ENCODE measurements at places on chromosomes 1 and 21.

DNA sequence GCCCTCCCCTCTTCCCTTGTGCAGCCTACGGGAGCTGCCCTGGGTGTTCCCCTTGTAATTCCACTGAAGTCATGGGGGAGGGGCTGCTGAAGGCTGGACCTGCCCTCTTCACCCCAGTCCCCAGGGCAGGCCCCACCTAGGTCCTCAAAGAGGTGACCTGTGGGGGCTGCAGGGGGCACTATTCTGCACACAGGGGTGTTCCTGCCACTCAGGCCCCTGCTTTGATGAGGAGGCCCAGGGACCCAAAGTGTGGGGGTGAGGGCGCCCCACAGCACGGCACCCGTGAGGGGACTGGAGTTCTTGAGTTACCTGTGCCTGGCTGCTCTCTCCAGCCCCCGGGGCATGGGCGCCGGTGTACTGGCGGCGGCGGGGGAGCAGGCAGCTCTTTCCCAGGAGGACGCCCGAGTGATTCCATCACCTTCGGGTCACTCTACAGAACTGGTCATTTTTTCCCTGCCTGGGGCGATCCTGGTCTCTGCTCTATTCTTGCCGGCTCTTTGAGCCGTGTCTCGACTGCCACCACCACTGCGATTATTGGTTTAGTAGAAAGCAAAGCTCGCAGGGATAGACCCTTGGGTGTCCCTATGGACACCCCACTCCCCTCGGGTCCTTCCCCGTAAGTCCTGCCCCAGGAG, 6.9 kb upstream of the PRDM16 start:
- no peak for DNase-seq

- DNase-seq = peak; percentile 31
These were observed 1.1 kb downstream of the TOR3A start for GRCh38 chr1:179082999-179083335.

GRCh38 chr1:63653976-63654375, 60.8 kb downstream of the PGM1 start:
- no peak for DNase-seq

- DNase-seq = no peak
These were observed 76.6 kb upstream of the GUCA2A start for GRCh38 chr1:42240966-42241755.

DNA sequence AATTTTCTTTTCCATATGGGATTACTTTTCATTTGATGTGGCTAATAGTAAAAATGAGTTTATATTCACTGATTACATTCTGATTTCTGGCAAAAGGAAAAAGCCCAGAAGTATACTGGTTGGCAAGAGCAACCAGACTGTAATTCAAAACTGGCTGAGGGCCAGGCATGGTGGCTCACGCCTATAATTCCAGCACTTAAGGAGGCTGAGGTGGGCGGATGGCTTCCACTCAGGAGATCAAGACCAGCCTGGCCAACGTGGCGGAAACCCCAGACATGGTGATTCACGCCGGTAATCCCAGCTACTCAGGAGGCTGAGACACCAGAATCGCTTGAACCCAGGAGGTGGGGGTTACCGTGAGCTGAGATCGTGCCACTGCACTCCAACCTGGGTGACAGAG, 14.5 kb downstream of the SYT11 start:
- DNase-seq = no peak

- DNase-seq = no peak
These were observed 33.9 kb downstream of the FAAP20 start for GRCh38 chr1:2160451-2161300.

- peak; percentile 75 for DNase-seq
These were observed 50.2 kb upstream of the TSHB start for GRCh38 chr1:114979278-114979891.

DNA sequence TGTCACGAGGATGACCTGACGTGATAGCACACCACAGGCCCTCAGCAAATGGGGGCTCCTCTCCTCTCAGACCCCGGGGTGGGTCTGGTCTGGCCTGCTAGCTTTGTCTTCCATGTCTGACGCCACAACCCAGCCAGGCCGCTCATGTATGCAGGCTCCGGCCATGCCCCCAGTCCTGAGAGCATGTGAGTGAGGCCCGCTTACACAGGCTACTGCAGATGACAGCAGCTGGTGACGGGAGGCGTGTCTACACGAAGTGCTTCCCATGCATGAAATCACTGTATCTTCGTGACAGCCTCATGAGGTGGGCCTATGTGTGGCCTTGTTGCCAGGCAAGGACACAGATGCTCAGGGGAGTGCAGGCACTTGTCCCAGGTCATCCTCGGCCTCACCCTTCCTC, 16.4 kb downstream of the WNT4 start:
- no peak for DNase-seq

- no peak for DNase-seq
These were observed 46.5 kb upstream of the LRRN2 start for GRCh38 chr1:204731985-204732575.

DNA sequence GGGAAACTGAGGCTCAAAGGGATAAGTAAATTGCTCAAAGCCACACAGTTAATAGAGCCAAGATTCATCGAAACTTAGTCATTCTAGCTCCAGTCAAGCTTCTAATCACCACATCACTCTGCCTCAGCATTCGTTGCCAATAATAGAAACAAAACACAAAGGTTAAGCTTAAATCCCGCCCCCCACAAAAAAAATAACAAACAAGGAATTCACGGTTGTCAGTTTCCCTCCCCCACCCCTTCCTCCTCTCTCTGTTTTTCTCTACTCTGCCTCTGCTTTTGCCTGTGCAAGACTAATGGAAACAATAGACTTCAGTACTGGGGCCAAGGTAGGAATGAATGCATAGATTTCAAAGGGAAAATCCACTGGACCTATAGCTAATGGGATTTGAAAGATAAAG, 70.7 kb upstream of the ZNF644 start:
- DNase-seq = no peak

GRCh38 chr1:177077734-177078499, 86.6 kb downstream of the ASTN1 start:
- no peak for DNase-seq

DNA sequence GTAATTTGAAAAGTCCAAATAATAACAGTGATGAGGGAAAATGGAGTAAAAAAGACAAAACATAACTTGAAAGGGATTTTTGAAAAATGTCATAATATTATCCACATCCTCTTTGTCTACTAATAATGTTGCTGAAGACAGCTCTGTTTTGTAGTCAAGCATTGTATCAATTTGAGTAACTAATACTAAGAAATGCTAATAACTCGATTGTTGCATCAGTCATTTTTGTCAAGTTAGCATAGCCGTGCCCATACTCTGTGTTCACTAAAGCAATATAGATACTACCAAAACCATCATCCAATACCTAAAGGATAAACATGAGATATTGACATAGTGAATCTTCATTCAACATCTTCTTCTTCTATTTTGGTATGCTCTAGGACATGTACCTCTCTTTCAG, 17.3 kb downstream of the PDC start:
- no peak for DNase-seq

GRCh38 chr1:182029002-182029378, 32.5 kb downstream of the ZNF648 start:
- peak; percentile 3 for DNase-seq

GRCh38 chr1:230892018-230892491, 23.7 kb upstream of the C1orf198 start:
- no peak for DNase-seq

GRCh38 chr1:65817891-65818290, 25.2 kb downstream of the PDE4B start:
- no peak for DNase-seq

- DNase-seq = no peak
These were observed 133.4 kb upstream of the LYPLAL1 start for GRCh38 chr1:219040291-219040690.

GRCh38 chr1:111219557-111220286, 7.8 kb upstream of the CHI3L2 start:
- no peak for DNase-seq

GRCh38 chr1:9746211-9746610, 77.6 kb downstream of the CLSTN1 start:
- no peak for DNase-seq

GRCh38 chr1:231871878-231872277, 245.3 kb downstream of the DISC1 start:
- DNase-seq = no peak

DNA sequence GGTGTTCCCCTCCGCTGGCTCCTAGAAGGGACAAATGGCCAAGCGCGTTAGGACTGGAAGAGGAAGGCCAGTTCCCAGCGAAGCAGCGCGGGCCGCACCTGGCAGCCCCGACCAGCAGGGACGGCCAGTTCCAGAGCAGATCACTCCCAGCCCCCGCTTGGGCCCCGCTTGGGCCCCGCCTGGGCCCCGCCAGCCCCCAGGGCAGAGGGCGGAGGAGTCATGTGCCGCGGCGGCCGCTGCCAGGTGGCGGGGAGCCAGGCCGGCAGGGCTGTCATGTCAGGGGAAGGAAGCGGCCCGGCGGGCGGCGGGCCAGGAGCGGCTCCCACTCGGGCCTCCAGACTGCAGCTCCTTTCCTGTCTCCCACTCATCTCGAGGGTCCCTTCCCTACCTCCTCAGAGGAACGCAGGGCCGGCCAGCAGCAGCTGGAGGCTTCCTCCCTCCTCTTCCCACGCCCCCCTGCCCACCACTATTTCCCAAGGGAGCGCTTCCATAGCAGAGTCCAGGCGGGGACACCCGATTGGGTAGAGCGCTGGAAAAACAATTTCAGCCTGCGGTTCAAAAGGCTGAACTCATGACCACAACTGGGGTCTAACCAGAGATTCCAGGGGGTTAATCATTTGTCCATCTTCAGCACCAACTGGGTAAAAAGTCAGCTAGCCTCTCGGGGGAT, 16.5 kb downstream of the ZNF697 start:
- DNase-seq = no peak

DNA sequence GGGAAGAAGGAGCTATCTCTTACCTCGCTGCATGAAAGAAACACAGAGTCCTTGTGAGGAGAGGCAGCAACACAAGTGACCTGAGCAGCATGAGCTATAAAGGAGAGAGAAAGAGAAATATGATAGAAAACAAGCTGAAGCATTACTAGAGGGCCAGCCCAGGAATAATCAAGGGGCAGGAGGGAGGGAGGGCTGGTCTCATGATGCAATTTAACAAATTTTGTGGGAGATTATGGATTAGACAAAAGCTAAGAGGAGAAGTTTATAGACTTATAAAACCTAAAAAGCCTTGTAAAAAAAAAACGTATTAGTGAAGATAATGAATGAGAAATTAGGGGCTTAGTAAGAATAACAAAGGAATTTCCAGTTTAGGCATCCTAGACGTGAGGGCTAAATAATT, 5.0 kb downstream of the WDR77 start:
- DNase-seq = no peak

DNA sequence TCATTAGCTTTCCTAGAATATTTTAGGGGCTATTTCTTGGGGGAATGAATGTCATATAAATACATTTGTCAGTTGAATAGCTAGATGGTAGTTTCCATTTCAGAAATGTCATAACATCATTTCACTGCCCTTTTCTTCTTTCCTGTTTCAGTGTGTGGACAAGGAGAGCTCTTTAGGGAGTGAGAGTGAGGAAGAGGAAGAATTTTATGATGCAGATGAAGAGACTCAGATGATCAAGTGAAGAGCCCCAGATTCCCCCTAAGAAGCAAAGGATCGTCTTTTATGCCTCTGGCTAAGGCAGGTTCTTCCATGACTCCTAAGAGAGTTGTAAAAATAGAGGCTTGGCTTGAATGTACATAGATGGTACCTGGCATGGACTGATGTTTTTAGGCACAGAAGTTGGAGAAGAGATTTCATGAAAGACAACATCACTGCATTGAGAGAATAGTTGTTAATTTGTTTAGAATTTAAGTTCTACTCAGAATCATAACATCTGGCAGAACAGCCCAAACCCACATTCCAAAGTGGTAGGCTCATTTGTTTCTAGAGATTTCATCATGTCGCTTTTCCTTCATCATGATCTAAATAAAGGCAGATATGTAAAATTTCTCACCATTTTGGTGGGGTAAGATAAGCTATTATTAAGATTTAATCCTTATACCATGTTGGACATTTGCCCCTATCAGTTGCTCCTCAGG, 44.2 kb upstream of the MAB21L3 start:
- DNase-seq = no peak

- no peak for DNase-seq
These were observed 284.4 kb downstream of the KCNT2 start for GRCh38 chr1:196323869-196324268.

- DNase-seq = no peak
These were observed 1.5 kb upstream of the ZMPSTE24 start for GRCh38 chr1:40256401-40257084.

- DNase-seq = no peak
These were observed 5.4 kb upstream of the CELA2A start for GRCh38 chr1:15451014-15451722.

GRCh38 chr1:30437059-30437576, 286.3 kb downstream of the MATN1 start:
- DNase-seq = no peak

GRCh38 chr1:89309828-89310227, 37.2 kb upstream of the GBP5 start:
- no peak for DNase-seq

DNA sequence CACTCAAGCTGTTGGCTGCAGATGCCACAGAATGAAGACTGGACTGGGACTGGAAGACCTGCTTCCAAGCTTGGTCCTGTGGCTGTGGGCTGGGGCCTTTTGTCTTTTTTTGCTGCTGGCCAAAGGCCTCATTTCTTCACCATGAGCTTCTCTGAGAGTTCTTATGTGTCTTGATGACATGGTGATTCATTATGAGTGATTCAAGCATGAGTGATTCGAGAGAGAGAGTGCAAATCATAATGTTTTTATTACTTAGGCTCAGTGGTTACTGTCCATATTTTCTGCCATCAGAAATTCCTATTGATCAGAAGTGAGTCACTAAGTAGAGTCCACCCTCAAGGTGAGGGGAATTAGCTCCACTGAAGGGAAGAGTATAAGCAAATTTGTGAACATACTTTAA, 94.0 kb downstream of the PCP4 start:
- DNase-seq = no peak

- DNase-seq = no peak
These were observed 93.1 kb upstream of the ETS2 start for GRCh38 chr21:38712664-38713063.

- peak; percentile 74 for DNase-seq
These were observed 708 bp downstream of the PRDM2 start for GRCh38 chr1:13700521-13701270.

DNA sequence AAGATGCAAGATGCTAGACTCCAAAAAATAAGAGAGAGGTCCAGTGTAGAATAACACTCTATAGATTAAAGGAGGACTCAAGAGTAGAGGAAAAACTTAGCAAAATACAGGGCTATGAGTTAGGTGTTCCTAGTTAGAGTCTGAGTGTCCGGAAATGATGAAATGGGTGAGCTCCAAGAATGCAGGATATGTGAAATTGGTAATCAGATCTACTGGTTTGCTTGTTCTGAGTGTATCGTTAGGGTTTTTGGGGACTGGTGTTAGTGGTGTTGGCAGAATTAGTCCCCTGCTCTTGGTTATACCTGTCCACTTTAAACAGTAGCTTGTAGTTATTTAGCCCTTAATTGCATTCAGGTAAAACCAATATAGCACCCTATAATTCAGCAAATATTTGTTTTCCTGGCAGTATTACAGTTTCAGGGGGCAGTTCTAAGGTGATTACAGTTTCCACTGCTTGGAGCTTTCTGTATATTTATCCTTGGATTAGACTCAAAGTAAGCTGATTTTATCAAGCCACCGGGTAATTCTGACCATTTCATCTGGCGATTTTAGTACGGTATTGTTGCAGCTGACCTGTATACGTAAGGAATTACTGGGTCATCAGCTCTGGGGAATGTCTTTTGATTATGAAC, 332.7 kb downstream of the CHRM3 start:
- DNase-seq = peak; percentile 42

Measured in CD4-positive, alpha-beta T cell treated with Interleukin-12 subunit alpha and Interleukin-12 subunit beta, for 1 hour (primary cell).